PC-9 (cell line): ENCODE measurements at places on chromosomes 1 and 21. TPM values are rescaled to one million over a fixed set of nuclear protein-coding genes. Genes with fewer than 3 reads are reported as not detected.

The CELA2B gene
- not detected in 2 replicates for total RNA-seq

DNA sequence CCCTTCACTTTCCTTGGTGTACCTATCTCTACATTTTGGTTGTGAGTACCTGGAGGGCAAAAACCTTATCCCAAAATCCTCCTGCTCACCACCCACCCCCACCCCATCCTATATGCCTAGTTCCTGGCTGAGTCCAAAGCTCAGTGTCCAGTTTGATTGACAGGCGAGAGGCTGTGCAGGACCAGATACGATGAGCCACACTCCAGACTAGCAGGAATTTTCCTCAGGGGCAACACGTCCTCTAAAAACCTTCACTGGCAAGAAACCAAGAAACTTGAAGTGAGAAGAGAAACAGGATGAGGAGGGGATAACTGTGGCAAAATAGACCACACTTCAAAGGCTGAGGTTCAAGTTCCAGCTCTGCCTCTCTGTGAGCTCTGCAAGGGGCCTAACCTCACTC lies 1.1 kb upstream of the SLAMF8 start:
- DNase-seq: no peak

- no peak for DNase-seq
These were observed 141.0 kb upstream of the HP1BP3 start for GRCh38 chr1:20928146-20928545.

- no peak for DNase-seq
These were observed 230.7 kb downstream of the TOMM20 start for GRCh38 chr1:234897754-234898454.

- DNase-seq: no peak
These were observed 33.0 kb downstream of the URB1 start for GRCh38 chr21:32359719-32360260.

DNA sequence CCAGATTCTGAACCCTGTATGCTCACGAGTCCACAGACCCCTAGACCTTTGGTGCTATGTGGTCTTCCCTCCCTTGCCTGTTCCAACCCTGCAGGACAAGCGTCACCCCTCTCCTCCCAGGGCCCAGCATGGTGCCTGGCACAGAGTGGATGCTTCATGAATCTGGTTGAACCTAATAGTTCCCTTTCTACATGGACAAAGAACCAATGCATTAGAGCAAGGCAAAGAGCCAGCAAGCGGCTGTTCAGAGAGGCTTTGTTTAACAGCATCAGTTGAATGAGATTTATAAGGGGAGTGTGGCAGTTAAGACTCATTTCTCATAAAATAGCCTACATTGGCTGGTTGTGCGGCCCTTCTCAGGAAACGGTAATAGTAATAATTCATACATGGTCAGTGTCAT lies 14.9 kb downstream of the SLC26A9 start:
- no peak for DNase-seq

DNA sequence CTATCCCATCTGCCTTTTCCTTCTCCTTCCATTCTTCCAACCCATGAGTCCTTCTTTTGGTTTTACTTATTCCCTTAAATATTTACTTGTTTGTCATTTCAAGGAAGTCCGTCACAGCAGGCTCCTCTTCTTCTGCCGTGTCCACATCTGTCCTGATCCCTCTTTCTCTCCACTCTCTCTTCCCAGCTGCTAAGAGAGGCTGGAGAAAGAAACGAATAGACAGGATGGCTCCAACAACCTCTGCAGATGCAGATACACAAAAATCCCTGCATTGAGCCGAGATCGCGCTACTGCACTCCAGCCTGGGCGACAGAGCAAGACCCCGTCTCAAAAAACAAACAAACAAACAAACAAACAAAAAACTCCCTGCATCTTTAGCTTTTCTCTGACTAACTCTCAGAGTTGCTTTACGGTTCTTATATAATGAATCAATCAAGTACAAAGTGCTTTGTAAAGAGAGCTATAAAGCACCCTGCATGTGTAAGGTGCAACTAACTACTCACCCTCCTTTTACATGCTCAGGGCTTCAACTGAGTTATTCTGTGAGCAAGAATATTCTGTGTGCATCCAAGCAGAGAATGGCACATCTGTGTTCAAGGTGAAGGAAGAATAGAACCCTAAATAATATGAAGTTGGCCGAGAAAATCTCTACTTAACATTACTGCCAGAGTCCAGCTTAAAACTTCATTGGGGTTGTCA lies 3.8 kb upstream of the SAMD13 start:
- DNase-seq: no peak
